ENCODE measurements at places on chromosomes 4 and X.
A peak's percentile ranks its signal among the peaks of the same experiment; 100 is the strongest.

- no peak for DNase-seq
Observed at GRCh38 chr4:99091216-99091575, 2.6 kb upstream of the ADH5 start.

GRCh38 chrX:68895341-68895755, 66.5 kb downstream of the EFNB1 start:
- no peak for DNase-seq

- DNase-seq: no peak
Observed at GRCh38 chrX:45768666-45769236, 568.1 kb upstream of the DIPK2B start.

GRCh38 chr4:93693141-93693540, 135.4 kb upstream of the ATOH1 start:
- no peak for DNase-seq

GRCh38 chrX:154025230-154025629, 5.5 kb upstream of the IRAK1 start:
- no peak for DNase-seq

DNA sequence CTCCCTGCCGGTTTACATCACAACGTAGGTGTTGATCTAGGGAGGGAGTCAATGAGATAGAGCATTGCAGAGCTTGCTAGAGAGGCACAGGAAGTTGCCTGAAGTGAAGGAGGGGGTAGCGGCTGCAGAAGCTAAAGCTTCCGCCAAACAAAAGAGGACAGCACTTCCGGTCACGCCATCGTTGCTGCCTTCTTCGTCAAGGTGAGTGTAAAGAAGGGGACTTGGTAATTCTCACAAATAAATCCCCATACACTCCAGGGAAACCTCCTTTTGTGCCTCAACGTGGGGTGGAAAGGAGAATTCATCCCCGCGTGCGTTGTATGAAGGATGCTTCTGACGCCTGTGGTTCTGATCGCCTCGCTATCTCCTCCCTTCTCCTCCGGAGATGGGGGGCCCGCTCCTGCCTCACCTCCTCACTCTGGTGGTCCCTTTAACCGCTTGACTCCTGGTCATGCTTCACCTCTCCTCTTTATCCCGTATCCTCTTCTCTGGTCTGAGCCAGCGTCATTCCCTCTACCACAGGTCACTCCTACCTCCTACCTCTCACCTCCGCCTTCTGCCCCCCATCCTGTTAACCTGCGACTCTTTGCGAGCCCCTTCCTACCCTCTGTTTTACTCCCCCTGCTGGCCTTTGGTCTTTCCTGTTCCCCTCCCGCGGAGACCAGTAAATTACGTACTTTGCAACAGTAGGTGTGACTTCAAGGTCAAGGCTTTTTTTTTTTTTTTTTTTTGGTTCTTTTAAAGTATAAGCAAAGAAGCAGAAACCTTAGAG, 59.9 kb downstream of the GSPT2 start:
- DNase-seq: peak; percentile 19

GRCh38 chr4:21884615-21885014, 64.0 kb downstream of the KCNIP4 start:
- DNase-seq: no peak

DNA sequence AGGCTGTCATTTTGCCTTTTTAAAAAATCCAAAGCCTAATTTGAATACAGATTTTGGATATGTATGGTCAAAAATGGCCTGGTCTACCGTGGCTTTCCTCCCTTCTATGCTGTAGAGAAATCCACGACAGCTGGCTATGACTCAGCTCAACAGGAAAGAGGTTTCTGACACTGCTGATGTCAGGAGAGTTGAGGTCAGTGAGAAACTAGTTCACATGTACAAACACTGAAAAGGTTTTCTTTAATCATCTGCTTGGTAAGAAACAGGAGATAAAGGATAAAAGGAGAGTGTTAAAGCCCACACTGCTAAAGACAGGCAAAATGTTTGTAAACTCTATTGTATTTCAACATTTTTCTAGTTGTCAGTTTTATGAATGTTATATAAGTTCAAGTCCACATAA, 113.9 kb downstream of the NYX start:
- DNase-seq: no peak

DNA sequence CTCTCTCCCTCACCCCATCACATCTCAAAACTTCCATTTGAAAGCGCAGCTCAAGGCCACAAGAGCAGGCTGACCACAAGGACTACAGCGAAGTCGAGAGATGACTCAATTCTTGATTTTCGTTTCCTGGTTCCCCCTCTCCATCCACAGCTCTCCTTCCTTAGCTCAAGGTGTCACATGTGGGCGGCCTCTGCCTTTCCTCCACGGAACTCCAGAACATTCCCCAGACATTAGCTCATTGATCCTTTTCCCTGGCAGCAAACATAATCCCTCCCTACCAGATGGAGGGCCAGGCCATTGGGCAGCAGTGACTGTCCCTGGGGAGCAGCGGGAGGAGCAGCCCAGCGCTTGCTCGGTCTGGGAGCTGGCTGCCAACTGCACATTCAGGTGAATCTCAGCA, 56.3 kb downstream of the CCDC149 start:
- DNase-seq: no peak

- no peak for DNase-seq
Observed at GRCh38 chrX:56746996-56747395, 18.0 kb downstream of the NBDY start.

GRCh38 chrX:45001048-45001447, 128.1 kb downstream of the KDM6A start:
- no peak for DNase-seq

DNA sequence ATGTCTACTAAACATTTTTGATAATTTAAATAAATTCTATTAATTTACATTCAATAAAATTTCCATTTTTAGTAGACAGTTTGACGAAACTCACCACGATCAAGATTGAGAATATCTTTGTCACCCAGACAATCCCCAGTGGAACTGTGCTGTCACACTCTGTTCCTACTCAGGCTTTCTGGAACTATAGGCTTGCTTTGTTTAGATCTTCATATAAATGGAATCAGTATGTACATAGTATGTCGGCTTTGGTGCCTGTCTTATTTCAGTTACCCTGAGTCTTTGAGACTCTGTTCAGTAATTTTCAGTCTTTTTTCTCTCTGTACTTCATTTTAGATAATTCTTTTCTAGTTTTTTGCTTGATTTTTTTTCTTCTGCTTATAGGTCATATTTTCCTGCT, 163.5 kb upstream of the EMCN start:
- no peak for DNase-seq

DNA sequence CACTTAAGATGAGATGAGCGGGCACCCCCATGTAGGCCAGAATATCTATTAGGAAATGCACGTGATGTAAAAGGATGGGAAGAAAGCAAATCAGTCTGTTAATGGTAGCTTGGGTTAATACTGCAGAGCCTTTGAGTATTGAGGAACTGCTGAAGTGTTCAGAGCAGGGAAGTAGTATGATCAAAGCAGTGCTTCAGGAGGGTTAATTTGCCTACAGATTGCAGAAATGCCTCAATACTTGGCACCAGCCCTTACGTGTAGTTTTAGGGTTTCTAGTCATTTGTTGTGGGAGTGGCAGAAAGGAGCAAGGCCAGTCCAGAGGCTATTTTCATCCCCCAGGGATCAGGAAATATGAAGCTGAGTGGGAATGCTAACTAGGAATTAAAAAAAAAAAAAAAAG, 19.7 kb downstream of the ZFX start:
- DNase-seq: no peak

DNA sequence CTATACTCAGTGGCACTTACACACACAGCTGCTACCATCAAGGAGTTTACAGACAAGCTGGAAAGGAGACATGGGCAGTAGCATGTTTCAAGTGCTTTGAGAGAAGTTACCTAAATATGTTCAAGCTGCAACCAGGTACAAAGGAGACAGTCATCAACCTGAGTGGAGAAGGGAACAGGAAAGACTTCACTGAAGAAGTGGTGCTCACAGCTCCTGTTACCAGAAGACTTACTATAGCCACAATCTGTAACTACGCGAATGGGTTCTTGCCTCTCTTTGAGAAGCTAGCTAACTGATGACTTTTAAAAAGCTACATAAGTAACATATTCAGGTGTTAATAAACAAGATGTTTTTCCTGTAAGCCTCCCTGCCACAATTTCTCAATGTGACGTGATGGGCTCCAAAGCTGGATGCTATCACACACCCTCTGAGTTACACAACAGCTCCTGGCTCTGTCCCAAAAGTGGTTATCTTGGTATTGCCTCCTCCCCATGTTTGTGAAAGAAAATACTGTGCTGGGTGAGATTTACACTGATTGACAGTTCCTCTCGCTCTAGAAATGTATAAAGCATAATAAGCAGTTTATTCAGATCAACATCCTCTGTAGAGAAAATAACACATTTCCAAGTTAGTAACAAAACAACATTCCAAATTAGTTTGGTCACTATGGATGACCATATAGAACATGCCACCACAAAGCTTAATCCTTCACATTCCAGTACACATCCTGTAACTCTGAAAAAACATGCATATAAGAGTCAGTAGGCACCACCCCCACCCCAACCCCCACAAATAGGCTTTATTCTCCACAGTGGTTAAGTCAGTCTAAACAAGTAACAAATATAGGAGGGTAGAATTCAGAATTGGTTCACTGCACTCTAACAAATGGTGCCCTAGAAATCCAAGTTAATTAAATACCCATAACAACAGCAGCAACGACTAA, 81.8 kb downstream of the FRYL start:
- no peak for DNase-seq

GRCh38 chrX:131262738-131263679, 26.1 kb downstream of the IGSF1 start:
- DNase-seq: no peak

GRCh38 chr4:118950929-118951570, 62.4 kb downstream of the SYNPO2 start:
- no peak for DNase-seq

DNA sequence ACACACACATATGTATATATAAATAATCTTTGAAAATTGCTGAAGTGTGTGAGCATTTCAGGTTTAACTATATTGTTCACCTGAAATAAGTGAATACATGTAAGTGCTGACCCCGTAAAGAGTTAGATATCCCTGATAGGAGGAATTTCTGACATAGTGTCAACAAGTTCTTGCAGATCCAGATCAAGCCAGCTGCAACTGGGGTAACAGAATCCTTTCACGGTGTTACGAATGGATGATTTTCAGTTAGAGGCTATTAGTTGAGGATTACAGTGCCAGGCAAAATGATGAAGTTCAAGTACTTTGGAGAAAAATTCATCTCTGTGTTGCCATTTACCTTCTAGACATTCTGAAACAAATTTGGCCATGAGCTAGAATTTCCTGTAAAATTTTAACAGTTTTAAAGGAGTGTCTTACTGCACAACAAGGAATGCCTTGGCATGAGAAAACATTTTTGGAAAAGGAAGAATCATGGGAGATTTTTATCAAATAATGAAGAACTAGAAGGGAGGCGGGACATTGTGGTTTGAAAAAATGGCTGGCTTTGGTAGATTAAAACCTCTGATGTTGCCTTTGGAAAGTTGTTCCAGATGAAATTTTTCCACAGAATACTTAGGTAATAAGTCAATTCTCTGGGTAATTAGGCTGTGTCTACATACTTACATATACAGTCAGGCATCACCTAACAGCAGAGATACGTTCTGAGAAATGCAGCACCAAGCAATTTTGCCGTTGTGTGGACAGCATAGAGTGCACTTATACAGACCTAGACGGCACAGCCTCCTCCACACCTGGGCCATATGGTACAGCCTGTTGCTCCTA, 84.4 kb upstream of the FAT1 start:
- no peak for DNase-seq

GRCh38 chrX:80876877-80877276, 67.2 kb upstream of the BRWD3 start:
- DNase-seq: no peak

DNA sequence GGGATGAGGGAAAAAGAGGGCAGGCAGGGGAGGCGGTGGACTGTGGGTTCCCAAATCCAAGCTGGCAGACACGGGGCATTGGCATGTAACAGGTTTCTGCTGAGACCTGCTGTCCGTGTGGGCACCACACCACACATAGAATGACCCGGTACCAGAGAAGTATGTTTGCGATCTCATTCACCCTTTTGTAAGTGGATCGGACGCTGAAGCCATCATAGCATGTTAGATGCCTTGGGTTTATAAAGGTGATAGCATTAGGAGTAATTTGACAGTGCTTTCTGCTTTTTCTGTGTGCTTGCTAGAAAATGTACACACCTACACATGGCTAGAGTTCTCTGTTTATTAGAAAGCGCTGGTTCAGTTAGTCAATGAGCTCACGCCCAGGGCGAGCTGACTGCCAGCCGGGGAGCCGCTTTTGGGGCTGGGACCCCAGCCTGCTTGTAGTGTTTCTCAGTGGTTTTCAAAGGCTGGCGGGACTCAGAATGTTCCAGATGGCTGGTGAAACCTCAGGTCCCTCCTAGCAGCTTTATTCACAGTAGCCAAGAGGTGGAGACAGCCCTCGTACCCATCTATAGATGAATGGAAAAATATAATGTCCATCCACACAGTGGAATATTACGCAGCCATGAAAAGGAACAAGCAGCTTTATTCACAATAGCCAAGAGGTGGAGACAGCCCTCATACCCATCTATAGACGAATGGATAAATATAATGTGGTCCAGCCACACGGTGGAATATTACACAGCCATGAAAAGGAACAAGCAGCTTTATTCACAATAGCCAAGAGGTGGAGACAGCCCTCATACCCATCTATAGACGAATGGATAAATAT, 579 bp downstream of the IL3RA start:
- DNase-seq: no peak

- no peak for DNase-seq
Observed at GRCh38 chrX:22056235-22056634, 24.1 kb downstream of the PHEX start.

- no peak for DNase-seq
Observed at GRCh38 chr4:82889287-82889686, 1.7 kb downstream of the SEC31A start.

- DNase-seq: no peak
Observed at GRCh38 chr4:8756816-8757215, 114.8 kb downstream of the HMX1 start.

GRCh38 chr4:15920723-15921591, 17.6 kb downstream of the FGFBP1 start:
- DNase-seq: no peak

DNA sequence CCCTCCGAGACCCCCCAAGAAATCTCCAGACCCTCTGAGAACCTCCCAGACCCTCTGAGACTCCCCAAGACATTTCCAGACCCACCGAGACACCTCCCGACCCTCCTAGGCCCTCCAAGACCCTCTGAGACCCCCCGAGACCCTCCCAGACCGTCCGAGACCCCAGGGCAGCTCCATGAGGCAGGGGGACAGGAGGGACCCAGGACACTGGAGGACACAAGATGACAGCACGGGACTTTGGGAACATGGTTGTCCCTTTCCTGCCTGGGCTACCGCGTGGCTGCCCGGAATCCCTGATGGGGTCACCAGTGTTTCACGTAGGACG, 10.3 kb downstream of the CTBP1 start:
- DNase-seq: no peak

DNA sequence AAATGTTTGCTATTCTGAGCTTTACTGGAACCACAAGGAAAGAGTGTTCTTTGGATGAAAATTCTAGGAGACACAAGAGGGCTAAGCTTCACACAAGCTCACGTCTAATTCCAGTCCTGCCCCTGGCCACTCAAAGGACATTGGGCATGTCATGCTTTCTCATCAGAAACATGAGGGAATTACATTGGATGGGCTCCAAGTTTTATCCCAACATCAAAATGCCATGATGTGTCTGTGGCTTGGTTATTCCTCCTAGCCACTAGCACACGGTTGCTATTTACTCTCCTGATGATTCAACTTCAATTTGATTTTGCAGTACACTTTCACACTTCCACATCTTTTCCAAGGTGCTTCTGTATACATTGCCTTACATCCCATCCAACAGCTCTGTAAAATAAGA, 149.6 kb upstream of the FAM9B start:
- no peak for DNase-seq

- DNase-seq: no peak
Observed at GRCh38 chr4:110498420-110498819, 22.5 kb downstream of the ENPEP start.

- DNase-seq: no peak
Observed at GRCh38 chr4:106624671-106625070, 256.1 kb upstream of the GIMD1 start.

Data from activated CD8-positive, alpha-beta memory T cell treated with anti-CD3 and anti-CD28 coated beads for 1 hour (primary cell).